Activated T-helper 1 cell treated with anti-CD3 and anti-CD28 coated beads, Interleukin-2, amount 50 U/mL, for 16 hours (primary cell): ENCODE measurements at places on chromosomes 3 and 15.

DNA sequence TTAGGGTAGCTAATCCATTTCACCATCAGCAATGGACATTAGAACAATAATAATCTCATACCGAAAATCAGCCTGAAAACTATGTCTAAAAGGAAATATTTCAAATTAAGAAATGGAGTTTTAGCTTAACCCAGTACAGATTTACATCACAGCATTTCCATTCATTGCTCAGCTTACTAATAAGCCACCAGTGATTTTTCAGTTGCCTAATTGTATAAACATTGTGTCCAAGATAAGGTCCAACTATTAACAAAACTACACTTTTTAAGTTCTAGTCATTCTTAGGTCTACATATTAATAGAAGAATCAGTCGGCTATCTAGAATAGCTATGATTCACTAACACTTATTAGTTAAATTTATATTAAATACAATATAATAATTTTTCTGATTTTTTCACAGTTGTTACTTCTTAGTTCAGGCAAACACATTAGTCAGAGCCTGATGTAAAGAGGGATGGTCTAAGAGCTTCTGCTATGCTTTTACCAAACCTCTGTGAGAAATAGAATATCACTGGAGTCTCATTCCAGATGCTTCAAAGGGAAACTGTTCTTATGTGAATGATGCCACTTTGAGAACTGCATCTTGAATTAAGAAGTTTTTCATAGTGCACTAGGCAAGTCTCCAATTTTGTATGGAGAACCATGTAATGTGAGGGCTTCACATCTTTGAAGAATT is 74.1 kb downstream of the CMSS1 start:
- no peak for DNase-seq

DNA sequence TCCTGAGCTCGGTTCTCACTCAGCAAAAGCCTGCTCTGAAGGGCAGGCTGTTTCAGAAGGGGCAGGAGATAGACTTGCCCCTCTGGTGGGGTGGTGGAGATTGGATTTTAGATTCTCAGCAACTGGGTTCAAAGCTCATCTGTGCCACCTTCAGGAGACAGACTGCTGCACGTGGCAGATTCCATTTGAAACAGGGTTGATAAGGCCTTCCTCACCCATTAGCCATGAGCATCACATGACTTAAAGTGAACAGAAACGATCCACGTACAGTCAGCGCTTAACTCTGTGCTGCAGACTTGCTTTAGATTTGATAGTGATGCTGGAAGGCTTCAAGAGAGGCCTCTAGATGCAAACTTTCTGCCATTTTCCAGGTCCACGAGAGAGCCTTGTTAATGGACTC is 35.0 kb upstream of the MGLL start:
- DNase-seq, result no peak

DNA sequence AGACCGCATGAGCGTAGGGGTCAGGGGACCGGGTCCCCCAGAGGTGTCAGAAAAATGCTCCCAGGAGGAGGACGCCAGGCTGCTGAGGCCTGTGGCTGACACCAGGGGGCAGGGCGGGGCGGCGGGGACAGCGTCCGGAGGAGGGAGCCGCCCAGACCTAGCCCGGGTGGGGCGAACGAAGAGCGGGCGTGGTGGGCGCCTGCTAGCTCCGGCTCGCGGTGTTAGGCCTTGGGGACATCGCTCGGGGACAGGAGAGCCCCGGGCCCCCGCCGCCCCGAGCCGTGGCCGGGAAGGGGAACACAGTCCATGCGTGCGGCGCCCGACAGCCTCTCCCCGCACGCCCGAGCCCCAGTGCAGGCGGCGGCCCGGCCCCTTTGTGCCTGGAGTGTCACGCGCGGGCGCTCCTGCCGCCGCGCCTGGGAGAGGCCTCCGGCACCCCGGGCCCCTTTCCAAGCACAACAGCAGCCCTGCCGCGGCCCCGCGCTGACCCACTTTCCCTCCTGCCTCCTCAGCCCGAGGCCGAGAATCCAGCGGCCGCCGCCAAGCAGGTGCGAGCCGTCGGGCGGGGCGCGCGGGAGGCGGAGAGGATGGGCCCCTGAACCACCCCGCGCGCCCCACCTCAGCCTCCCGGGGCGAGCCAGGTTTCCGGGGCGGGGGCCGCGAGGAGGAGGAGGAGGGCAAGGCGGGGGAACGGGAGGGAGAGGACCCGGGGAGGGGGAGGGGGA is 111.0 kb upstream of the KLF13 start:
- DNase-seq, result peak; percentile 70

DNA sequence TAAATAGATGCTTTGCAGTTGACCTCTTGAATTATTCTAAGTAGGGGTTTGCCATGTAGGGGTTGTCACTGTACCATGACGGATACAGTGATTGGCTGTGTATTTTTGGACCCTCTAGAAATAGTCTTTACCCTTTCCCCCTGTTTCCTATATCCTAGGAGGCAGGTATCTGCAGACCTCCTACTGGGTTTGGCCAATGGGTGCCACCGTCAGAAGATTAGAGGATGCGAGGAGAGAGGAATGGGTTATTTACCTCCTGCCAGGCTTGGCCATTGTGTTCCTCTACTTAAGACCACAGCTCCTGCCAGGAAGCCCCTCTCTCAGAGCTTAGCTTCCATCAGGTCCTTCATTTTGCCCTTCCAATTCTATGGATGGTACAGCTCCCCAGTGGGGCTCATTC is 40.2 kb upstream of the CLRN1 start:
- DNase-seq, result no peak

GRCh38 chr3:12255393-12255792 is 33.5 kb upstream of the PPARG start:
- DNase-seq, result no peak

GRCh38 chr15:92614791-92615785 is 40.5 kb downstream of the FAM174B start:
- DNase-seq, result no peak

- DNase-seq, result no peak
These were observed 29.2 kb downstream of the TMOD2 start for GRCh38 chr15:51780636-51781035.

- DNase-seq, result no peak
These were observed 259.9 kb downstream of the ZIC1 start for GRCh38 chr3:147669077-147669476.

DNA sequence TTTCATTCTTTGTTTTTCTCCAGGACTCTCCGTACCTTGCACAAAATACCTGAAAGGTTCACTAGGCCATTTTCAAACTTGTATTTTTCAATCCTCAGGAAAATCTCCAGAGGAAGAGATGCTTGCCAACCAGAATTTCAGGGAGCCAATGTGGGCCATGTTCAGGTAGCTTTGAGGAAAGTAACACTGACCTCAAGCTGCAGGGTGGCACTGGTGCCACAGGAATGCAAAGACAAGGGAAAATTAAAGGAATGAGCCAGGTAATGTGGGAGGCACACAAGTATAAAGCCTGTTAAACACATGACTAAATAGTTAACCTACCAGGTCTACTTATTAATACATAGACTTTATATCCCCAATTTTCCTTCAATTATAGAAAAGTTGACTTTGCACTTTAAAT is 51.9 kb upstream of the GAP43 start:
- no peak for DNase-seq

- peak; percentile 10 for DNase-seq
These were observed 142.7 kb downstream of the GADL1 start for GRCh38 chr3:30751610-30752299.

DNA sequence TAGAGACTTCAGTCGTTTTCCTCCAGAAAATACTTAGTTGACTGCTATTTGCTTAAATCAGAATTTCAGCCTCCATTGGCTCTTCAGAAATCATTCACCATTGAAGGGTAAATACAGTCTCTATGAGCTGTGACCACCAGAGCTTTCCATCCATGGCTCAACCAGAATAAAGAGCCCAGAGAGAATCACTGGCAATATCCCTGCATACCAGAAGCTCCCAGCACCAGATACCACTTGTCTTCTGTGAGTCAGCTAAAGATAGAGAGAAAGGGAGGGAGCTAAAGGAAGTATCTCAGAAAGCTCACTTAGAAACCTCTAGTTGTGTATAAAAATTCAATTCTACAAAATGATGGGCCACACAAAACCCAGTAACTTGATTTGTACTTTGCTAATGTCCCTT is 115.2 kb upstream of the TMCO5A start:
- no peak for DNase-seq

- DNase-seq, result no peak
These were observed 278.6 kb downstream of the UBE2E2 start for GRCh38 chr3:23481616-23482278.

- DNase-seq, result no peak
These were observed 266.4 kb upstream of the HES1 start for GRCh38 chr3:193869221-193870201.

DNA sequence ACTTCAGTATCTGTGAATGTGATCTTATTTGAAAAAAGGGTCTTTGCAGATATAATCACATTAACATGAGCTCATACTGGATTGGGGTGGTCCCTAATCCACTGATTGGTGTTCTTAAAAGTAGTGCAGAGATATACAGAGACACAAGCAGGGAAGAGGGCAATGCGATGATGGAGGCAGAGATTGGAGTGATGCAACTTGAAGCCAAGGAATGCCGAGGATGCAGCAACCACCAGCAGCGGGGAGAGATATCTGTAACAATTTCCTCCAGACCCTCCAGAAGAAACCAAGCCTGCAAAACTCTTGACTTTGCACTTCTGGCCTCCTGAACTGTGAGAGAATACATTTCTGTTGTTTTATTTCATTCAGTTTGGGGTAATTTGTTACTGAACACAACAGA is 171.0 kb upstream of the MBNL1 start:
- no peak for DNase-seq

DNA sequence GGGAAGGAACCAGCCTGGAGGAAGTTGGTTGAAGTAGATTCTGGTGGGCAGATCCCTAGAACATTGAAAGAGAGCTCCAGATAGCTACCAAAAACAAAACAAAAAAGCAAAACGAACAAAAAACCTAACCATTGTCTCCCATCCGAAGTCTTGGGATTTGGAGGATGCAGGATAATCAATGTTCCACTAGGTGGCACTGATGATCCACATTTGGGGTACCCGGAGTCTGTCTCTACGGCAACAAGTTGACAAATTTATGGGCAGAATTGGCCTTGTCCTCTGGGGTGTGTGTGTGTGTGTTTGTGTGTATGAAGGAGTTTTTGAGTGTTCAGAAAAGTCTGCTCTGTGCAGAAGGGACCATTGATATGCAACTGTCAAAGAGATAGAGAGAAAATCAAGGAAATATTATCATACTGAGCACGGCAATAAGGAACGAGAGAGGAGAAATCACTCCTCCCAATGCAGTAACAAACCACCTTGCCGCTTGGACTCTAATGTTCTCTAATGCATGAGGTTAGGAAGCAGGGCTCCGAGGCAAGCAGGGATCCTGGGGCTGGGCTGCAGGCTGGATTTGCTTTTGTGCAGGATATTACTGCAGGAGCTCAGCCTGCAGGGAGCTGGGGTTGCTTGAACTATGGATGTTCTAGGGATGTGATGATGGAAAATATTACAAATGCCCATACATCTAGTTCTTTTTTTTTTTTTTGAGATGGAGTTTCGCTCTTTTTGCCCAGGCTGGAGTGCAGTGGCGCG is 59.8 kb upstream of the KLHL25 start:
- DNase-seq, result no peak

DNA sequence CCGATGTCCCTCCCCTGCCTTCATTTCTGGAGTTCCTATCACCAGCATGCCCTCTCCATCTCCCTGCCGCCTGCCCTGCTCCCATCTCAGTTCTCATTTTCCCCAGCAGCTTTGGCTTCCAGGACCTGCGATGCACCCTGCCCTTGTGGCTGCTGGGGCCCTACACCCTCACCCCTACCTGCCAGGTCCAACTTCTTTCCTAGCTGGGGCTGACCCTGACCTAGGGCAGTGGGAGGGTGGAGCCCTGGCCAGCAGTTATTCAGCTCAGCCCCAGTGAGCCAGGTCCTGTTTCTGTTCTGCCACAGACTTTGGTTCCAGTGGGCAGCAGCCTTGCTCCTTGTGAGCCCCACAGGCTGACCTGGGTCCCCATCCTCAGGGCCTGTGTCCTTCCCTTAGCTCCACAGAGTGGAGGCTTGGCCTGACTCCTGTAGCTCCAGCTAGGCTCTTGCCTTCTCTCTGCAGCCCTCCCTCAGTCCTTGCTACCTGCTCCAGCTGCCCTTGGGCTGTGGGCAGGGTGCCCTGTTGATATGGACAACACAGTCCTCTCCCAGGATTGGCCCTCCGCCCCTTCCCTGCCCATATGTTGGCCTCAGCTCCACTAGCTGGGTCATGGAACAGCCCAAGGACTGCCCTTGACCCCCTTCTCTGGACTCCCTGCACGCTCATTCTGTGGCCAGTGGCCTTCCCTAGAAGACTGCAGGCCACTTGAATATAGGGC is 34.7 kb upstream of the PDE8A start:
- no peak for DNase-seq

DNA sequence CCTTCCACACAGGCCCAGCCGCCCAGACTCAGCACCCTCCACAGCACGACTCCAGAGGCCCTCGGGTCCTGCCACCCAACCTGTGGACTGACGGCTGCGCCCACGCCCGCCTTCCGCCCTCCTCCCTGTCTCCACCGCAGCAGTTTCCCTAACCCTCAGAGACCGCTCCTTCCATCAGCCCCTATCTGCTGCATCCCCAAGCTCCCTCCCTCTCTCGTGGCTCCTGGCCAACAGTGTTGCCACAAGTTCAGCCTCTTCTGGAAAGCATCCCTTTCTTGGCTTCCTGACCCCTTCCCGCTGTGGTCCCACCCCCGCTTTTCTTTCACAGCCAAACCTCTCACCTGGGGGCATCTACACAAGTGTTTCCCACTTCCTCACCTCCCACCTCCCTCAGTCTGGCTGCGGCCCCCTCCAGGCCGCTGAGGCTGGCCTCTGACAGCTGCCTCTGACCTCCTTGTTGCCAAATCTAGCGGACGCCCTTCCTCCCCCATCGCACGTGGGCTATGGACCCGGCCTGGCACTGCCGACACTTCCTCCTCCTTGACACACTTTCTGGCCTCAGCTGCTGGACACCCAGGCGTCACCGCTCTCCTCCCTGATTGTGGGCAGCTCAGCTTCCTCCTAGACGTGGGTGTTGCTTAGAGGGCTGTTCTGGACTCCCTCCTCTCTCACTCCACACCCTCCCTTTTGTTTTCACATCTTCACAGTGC is 168.8 kb upstream of the TLE3 start:
- DNase-seq, result no peak

- peak; percentile 43 for DNase-seq
These were observed 46.2 kb downstream of the TPRA1 start for GRCh38 chr3:127544192-127544802.

GRCh38 chr3:31918179-31919150 is 62.6 kb downstream of the OSBPL10 start:
- DNase-seq, result no peak

GRCh38 chr3:181690769-181691168 is 21.0 kb upstream of the SOX2 start:
- DNase-seq, result no peak

DNA sequence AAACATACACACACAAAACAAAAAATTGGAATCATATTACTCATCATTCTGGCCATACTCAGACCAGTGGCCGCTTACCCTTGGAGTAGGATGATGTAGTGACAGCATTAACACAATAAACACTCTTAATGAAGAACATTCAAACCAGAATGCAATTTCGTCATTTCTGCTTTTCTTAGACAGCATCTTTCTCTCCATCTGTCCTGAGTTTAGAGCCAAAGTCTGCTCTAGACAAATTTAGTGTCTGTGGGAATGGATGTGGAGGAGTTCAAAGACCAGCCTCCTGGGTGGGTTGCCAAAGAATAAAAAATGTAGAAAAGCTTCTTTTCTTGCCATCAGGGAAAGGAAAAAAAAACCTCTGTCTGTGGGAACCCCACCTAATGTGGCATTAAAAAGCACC is 212.4 kb upstream of the POU1F1 start:
- no peak for DNase-seq

- DNase-seq, result no peak
These were observed 85.5 kb downstream of the CD200R1L start for GRCh38 chr3:112761062-112761638.

- DNase-seq, result no peak
These were observed 61.3 kb downstream of the RIOX2 start for GRCh38 chr3:97910931-97911351.

GRCh38 chr3:23079976-23080375 is 123.2 kb upstream of the UBE2E2 start:
- DNase-seq, result no peak
